T follicular helper cell (primary cell): ENCODE measurements at places on chromosomes 13 and 19.

- peak; percentile 72 for DNase-seq
Observed at GRCh38 chr19:6772028-6772865, at the start of gene VAV1. TSS of gene VAV1 (plus strand) at chr19:6772708. CDS start at chr19:6772808, 100 bp downstream.

DNA sequence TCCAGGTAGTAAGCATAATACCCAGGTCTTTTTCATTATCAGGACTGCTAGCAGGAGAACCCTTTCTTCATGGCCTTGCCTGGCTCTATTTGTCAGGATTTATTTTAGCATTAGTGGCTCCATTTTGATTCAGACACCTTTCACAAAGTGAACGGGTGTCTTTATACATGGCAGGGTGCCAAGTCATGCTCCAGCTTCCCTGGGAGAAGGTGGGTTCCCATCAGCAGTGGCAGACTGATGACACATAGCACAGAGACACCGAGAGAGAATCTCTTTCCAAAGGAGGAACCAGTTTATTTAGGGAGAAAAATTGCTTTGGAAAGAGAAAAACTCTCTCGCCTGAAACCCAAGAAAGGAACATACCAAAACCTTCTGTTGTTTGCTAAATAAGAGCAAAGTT lies 135.3 kb upstream of the TMTC4 start:
- no peak for DNase-seq

DNA sequence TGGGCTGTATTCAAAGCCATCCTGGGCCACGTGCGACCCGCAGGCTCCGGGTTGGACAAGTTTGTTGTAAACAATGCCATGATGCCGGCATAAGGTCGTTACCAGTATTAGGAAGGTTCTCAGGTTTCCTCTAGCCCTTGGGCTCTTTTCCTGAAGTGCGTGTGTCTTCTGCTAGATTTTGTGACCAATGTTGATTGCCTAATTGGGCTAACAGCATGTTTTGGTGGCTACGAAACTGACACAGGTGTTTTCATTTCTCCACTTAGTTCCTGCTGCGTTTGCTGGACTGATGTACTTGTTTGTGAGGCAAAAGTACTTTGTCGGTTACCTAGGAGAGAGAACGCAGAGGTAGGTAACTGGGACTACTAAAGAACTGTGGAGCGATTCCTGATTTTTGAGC lies 20.3 kb downstream of the ALOX5AP start:
- no peak for DNase-seq

DNA sequence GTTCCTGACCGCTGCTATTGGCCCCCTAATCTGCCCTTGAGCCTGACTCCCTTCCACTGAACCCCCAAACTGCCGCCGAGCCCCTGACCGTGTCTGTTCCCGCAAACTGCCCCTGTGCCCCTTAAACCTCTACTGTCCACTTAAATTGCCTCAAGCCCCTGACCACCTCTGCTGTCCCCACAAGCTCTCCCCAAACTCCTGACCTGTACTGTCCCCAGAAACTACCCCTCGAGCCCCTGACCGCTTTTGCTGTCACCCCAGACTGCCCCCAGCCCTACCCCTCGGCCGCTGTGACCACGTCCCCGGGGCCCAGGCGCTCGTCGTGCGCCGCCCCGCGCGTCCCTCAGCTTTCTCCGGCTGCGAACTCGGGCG lies 382 bp downstream of the ZNF77 start:
- DNase-seq, result no peak

DNA sequence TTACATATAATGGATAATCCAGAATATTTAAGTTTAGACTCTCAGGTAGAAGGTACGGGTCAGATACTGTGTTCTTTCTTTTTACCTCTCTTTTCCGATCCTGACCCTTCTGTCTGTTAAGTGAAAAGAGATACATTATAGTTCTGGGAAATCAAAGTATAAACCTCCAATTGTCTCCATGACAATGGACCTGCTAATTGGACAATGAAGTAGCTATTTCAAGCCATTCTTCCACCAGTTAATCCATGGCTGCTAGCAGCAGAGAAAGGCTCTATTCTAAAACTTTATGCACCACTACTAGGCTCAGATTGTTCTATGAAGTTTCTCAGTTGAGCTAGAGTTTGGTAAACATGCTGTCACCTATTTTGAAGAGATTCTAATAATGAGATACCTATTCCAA lies 8.3 kb upstream of the NBEA start:
- DNase-seq, result no peak

GRCh38 chr13:20848203-20848602 lies 54.3 kb downstream of the XPO4 start:
- DNase-seq, result no peak

- no peak for DNase-seq
Observed at GRCh38 chr13:110447058-110447511, 114.4 kb downstream of the RAB20 start.

DNA sequence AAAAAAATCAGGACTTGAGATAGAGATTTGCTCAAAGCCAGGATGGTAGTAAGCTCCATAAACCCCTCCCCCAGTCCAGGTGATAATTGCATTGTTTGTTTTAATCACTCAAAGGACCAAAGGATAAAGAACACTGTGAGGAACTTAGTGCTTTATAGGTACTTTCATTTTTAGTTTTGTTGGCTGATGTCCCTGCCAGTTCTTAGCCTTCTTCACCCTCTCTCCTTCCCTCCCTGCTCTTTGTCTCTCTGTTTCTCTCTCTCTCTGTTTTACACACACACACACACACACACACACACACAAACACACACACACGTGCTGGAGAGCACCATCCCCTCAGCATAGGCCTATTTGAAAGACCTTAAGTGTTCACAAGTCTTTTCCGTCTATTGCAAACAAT lies 5.2 kb downstream of the FRY start:
- no peak for DNase-seq
